Mesenchymal stem cell (in vitro differentiated cells and primary cell): ENCODE measurements at places on chromosomes 4 and X.

DNA sequence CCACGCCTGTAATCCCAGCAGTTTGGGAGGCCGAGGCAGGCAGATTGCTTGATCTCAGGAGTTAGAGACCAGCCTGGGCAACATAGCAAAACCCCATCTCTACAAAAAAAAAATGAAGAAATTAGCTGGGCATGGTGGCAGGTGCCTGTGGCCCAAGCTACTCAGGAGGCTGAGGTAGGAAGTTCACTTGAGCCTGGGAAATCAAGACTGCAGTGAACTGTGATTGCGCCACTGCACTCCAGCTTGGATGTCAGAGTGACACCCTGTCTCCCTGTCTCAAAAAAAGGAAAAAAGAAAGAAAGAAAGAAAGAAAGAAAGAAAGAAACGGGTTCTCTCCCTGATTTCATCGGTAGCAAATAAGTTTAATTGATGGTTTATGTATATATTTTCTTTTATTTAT lies 64.6 kb upstream of the ESX1 start:
- DNase-seq: no peak

DNA sequence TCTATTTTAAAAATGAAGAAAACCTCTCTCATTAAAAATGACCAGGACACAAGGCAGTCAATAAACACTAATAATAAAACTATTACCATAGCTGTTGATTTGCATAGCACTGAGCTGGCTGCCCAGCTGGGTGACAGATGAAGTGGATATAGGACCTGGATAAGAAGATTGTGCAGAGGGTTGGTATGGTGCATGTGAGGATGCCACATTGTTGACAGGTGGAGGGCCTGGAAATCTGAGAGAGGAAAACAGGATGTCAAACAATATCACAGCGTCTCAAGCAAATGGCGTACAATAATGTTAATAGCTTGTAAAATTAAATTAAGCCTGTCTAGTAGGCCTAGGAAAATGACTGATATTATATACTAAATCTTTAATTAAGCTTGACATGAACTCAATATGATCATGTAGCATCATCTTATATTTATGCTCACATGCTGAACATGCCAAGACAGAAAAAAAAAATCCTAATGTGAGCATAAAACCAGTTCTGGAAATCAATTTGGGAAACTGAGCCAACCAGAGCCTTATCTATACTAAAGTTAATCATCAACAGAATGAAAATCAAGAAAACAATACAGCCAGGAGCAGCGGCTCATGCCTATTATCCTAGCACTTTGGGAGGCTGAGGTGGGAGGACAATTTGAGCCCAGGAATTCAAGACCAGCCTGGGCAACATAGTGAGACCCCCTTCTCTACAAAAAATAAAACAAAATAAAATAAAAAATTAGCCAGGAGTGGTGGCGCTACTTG lies 18.6 kb downstream of the SEC24D start:
- DNase-seq: no peak

DNA sequence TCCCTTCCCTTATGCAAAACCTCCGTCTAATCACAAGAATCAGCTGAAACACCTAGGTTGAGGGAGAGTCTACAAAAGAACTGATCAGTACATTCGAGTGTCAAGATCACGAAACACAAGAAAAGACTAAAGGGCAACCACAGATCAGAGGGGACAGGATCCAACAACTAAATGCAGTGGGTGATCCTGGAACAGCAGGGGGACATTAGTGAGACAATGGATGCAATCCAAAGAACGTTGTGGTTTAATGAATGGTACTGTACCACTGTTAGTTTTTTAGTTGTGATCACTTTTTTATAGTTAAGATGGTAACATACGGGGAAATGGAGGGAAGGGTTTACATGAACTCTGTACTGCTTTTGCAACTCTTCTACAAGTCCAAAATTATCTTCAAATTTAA lies 79.2 kb downstream of the RELL1 start:
- no peak for DNase-seq

GRCh38 chr4:184032091-184032490 lies 127.0 kb downstream of the STOX2 start:
- DNase-seq: no peak

DNA sequence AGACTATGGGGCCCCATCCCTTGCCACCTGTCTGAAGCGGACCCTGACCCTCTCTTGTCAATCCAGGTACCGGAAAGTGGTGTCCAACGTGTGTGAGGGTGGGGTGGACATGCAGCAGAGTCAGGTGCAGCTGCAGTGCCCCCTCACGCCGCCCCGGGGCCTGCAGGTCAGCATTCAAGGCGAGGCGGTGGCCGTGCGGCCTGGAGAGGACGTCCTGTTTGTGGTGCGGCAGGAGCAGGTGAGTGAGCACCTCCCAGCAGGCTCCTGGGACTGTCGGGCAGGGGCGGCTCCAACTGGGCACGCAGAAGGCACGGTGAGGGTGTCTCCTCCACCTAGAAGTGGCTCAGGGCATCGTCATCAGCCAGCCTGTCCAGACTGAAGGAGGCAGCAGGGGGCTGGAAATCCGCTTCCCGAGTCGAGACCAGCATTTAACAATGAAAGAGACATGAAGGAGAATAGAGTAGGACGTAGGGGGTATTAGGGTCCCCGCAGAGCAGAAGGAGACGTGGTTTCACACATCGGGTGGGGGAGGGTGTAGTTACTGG lies 221.6 kb downstream of the AFAP1 start:
- no peak for DNase-seq

DNA sequence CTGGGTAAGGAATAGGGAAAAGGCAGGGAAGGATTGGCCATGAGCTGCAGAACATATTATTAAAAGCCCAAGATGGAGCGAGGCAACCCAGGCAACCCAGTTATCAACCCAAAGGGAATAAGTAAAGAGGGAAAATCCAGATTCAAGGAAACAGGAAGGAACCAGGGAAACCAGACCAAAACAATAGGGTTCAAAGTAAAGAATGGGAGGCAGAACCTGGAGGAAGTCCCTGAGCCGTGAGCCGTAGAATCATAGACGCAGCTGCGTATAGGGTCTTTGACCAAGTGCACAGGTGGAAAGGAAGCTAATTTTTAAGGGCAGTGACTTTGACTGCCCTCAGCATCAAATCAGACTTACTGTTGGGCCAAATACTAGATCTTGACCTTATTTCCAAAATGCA lies 98.5 kb upstream of the SRD5A3 start:
- DNase-seq: no peak

DNA sequence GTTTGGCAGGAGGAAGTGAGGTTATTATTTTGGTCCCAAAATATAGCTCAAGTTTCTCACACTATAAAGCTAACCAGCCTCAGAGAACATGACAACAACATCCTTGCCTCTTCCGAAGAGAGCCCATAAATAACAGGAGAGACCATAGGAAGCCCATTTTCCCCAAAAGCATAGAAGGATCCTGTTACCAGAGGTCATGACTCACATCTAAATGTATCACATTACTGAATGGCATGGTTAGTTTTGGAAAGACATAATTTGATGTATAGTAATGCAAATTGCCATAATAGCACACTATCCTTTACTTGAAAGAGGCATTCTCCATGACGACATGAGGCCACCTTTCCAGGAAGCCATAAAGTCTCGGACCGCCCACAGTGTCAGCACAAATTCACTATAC lies 238.8 kb upstream of the GRIA3 start:
- no peak for DNase-seq

DNA sequence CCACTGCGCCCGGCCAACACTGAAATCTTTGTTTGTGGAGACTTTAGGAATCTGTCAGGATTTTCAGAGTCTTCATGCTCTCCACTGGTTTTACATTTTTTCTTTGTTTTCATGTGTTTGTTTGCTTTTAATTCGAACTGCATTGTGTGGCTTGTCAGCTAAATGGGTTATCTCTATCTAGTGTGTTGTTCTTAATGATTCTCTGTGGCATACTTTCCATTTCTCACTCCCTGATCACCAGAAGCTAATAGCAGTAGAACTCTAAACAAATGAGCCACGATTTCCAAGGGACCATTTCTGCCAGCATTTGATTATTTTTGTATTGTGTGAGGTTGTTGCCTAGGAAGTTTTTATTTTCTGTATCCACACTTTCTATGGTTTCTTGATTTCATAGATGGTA lies 352.4 kb downstream of the CAMK2D start:
- DNase-seq: peak; percentile 43

DNA sequence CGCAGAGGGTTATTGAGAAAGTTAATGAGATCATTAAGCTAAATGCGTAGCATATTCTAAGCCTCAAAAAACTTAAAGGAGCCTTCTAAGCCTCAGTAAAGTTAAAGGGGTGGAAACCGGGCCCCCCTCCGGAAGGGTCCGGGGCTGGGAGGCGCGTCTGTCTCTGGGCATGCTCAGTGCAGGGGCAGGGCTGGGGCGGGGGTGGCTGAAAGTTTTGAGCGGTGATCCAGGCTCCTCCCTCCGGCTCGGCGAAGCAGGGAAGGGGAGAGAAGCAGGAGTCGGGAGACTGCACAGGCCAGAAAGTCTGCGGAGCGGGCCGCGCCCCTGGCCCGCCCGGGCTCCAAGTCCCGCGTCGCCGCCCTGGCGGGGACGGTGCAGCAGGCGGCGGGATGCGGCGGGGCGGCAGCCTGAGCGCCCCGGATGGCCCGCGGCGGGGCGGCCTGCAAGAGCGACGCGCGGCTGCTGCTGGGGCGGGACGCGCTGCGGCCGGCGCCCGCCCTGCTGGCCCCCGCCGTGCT lies at the start of gene EVC:
Gene EVC (plus strand): TSS at position 241 of the 518 bp plus-strand sequence. CDS start 180 bp downstream, at position 421.
- peak; percentile 86 for DNase-seq

GRCh38 chr4:52836678-52837077 lies 25.4 kb upstream of the RASL11B start:
- peak; percentile 32 for DNase-seq

DNA sequence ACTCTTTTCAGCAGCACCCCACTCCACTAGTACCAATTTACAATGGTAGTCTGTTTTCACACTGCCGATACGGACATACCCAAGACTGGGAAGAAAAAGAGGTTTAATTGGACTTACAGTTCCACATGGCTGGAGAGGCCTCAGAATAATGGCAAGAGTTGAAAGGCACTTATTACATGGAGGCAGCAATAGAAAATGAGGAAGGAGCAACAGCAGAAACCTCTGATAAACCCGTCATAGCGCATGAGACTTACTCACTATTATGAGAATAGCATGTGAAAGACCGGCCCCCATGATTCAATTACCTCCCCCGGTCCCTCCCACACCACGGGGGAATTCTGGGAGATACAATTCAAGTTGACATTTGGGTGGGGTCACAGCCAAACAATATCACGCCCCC lies 34.1 kb upstream of the MAGEA4 start:
- no peak for DNase-seq

DNA sequence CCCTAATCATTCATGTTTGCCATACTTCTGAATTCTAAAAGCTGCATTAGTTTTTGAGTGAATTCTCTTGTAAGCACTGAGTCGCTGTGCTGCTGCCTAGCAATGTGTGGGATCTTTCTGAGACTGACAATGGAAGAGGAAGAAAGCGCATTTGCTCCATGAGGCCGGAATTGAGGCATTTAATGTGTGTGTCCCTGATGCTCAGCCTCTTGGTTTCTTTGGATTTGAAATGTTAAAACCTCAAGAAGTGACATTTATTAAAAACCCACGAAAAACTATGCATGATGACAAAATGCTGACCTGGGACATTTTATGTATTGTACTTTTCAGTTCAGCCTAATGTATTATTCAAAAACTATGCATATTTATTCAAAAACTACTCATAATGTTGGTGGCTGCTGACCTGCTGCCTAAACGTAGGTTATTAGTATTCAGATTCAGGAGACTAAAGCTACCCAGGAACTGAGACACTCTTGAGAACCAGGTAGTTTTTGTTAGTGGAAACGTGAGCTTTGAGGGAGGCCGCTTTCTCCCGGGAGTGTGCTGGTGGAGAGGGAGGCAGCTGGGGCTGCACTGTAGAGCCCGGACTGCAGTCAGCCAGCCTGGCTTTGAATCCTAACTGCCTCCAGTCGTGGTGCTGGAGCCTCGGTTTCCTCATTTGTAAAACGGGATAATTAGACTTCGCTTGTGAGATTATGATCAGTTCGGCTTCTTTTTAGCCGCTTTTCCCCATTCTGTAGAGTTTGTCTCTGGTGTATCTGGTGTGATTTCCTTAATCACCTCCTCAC lies 11.3 kb downstream of the RGS12 start:
- no peak for DNase-seq

DNA sequence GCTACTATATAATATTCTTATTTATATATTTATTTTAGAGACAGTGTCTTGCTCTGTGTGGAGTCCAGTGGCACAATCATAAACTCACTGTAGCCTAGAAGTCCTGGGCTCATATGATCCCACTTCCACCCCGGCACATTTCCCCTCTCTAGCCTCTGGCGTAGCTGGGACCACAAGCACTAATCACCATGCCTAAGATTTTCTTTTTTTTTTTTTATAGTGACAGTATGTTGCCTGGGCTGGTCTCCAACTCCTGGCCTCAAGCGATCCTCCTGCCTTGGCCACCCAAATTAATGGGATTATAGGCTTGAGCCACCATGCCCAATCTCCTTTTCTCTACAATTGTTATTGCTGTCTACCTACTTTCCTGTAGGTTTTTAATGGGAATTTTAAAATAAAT lies 74.1 kb upstream of the BMP3 start:
- DNase-seq: no peak

GRCh38 chrX:131746491-131746968 lies 202.7 kb downstream of the OR13H1 start:
- no peak for DNase-seq

DNA sequence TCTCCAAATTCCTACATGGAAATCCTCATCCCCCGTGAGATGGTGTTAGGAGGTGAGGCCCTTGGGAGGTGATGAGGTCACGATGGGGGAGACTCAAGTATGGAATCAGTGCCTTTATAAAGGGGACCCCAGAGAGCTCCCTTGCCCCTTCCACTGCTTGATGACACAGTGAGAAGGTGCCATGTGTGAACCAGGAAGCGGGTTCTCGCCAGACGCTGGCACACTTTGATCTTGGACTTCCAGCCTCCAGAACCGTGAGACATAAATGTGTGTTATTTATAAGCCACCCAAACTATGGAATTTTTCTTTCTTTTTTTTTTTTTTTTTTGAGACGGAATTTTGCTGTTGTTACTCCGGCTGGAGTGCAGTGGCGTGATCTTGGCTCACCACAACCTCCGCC lies 237.6 kb downstream of the DHRSX start:
- no peak for DNase-seq

GRCh38 chr4:138869631-138870030 lies 145.9 kb upstream of the NOCT start:
- DNase-seq: no peak

DNA sequence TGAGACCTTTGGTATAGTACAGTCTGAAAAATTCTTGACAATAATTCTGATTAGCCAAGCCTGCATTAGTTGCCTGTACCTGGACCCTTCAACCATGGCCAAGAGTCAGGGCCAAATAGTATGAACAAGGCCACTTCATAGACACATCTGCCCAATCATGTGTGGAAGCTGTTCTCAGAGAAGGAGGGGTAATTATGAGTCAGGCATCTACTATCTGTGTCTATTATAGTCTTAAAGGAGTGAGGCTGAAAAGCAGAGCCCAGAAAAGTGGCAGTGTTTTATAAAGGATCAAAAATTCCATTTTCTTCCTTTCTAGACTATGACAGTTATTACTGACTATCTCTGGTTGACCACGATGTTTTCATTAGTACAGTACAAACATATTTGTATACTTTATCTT lies 5.0 kb upstream of the ADGRL3 start:
- DNase-seq: peak; percentile 7

GRCh38 chr4:98804403-98804802 lies 124.5 kb downstream of the EIF4E start:
- DNase-seq: no peak

- DNase-seq: no peak
Measured at GRCh38 chr4:26161030-26161824, 159.6 kb upstream of the RBPJ start.

- DNase-seq: no peak
Measured at GRCh38 chr4:151603377-151603776, 157.4 kb downstream of the GATB start.
